CD4-positive, alpha-beta T cell (primary cell): ENCODE measurements at places on chromosomes 1 and 21. TPM values are rescaled to one million over a fixed set of nuclear protein-coding genes. Genes with fewer than 3 reads are reported as not detected.

DNA sequence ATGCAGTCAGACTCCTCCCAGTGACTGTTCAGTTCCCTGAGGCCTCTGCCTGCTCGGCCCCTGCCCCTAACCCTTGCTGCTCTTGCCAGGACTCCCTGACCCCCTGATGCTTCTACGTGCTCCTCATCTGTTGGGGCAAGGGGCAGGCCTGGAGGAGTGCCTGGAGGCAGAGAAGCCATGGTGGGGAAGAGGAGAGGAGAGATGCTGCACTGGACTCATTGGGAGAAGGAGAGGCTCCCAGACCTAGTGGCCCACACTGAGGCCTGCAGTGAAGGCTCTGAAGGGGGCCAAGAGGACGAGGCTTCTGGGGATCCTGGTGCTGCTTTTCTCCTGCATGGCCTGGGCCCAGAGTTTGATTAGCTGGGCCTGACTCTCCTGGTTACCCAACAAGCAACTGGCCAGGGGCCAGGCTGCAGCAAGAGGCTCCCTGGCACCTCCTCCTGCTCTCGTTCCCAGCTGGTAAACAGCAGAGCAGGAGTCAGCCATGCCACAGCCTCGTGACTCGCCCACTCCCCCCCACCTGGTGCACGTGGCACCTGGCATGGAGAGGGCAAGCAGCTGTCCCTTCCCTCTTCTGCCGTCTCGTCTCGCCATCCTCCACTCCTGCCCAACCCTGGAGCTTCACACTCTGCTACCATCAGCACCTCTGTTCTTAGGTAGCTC is 847 bp upstream of the RORC start:
- H3K36me3 ChIP-seq = no peaks in the 10 kb centered on the region
- peak overlapping the region; percentile 15 for H3K27ac ChIP-seq
- H3K4me1 ChIP-seq = peaks cover 95% of the 10 kb centered on the region
- no peak for DNase-seq
- H3K27me3 ChIP-seq = no peaks in the 10 kb centered on the region
- peak overlapping the region; percentile 49 for H3K4me3 ChIP-seq

AQP10 gene
- total RNA-seq = not detected

DNA sequence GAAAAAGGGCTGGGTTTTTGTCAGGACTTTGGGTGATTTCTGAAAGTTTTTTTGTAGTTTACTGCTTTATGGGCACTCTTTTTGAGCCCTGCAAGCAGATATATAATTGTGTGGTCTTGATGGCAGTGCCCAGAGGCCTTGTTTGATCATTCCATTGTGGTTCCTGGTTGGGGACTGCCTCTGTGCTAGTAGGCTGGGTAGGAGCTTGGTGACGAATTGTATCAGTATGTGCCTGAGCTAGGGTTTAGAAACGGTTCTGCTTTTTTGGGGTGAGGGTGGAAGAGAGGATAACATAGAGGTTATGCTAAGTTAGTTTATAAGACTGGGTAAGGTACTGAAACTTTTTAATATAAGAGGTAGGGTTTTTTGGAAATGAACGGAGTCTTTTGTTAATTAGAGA is 139.7 kb upstream of the ETV3 start:
- no peak overlapping the region for H3K4me3 ChIP-seq
- no peak for DNase-seq
- no peaks in the 10 kb centered on the region for H3K36me3 ChIP-seq
- H3K27ac ChIP-seq = no peak overlapping the region
- H3K27me3 ChIP-seq = peaks cover 35% of the 10 kb centered on the region

PROX1 gene
- 0.03 TPM for total RNA-seq

DNA sequence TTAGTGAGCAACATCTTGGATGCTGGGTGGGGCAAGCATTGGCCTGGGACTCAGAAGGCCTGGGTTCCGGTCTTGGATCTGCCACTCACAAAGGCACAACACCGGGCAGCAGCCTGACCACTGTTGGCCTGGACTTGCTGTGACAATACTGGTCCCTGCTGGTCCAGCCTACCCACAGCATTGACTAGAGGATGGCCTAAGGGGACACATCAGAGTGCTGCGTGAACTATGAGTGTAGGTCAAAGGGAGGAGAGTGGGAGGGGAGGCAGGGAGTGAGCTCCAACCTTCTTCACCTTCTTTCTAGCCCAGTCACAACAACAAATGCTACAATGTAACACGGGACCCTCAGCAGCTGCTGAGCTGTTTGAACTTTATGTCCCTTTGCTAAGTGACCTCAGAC is 31.1 kb downstream of the TMEM50A start:
- H3K36me3 ChIP-seq = no peaks in the 10 kb centered on the region
- H3K27me3 ChIP-seq = no peaks in the 10 kb centered on the region
- H3K4me1 ChIP-seq = no peaks in the 10 kb centered on the region
- no peak overlapping the region for H3K4me3 ChIP-seq
- no peak overlapping the region for H3K27ac ChIP-seq

DNA sequence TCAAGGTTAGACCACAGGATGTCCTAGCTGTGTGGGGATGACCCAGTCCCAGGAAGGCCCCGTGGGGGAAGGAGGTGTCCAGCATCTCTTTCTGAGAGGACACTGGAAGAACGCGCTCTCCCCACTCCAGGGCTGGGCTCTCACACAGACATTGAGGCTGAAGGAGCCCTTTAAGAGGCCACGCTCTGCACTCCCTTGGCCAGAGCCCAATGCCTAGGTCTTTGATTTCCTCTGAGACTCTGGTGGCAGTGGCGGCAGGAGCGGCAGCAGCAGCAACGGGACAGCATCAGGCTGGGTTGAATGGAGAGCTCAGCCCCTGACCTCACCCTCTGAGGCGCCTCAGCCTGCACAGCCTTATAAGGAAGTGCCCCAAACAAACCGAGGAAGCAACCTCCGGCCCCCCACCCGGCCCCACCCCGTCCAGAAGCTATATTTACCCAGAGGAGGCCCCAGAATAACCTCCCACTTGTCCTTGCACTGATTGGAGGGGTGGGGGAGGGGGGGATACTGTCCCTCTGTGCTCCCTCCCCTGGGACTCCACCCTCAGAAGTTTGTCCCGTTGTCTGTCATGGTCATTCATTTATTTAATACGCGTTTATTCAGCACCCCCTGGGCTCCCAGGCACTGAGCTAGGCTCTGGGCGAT is 12.3 kb downstream of the NES start:
- no peak overlapping the region for H3K4me3 ChIP-seq
- H3K4me1 ChIP-seq = peaks cover 23% of the 10 kb centered on the region
- no peaks in the 10 kb centered on the region for H3K27me3 ChIP-seq
- H3K36me3 ChIP-seq = no peaks in the 10 kb centered on the region

DNA sequence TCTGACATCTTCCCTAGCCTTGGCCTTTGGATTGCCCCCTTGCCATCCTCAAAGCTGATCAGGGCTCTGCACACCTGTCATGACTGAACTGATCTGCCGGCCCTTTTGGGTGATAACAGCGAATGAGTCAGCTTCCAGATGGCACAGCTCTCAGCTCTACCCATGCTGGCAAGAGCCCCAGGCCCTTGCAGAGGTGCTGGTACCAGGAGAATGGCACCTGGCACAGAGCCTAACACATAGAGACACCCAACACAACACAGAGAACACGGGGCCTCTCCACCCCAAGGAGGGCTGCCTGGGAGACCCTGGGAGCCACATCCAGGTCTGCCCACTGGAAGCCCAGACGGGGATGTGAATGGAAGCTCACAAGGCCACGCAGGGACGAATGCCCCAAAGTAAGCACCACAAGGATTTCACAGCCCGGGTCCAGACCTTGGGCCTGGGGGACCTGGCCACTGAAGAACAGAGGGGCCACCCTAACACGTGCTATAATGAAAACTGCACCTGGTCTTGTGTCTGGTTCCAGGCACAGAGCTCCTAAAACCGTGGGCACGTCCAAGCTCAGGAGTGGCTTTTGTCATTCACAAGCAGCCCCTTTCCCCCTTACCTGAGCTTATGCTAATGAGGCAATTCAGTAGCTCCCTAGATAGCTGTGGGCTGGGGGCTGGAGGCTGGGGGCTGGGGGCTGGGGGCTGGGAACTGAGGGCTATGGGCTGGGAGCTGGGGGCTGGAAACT is 160.5 kb downstream of the NPHP4 start:
- peaks cover 3% of the 10 kb centered on the region for H3K27me3 ChIP-seq
- no peaks in the 10 kb centered on the region for H3K4me1 ChIP-seq
- no peak overlapping the region for H3K27ac ChIP-seq
- no peak for DNase-seq

DNA sequence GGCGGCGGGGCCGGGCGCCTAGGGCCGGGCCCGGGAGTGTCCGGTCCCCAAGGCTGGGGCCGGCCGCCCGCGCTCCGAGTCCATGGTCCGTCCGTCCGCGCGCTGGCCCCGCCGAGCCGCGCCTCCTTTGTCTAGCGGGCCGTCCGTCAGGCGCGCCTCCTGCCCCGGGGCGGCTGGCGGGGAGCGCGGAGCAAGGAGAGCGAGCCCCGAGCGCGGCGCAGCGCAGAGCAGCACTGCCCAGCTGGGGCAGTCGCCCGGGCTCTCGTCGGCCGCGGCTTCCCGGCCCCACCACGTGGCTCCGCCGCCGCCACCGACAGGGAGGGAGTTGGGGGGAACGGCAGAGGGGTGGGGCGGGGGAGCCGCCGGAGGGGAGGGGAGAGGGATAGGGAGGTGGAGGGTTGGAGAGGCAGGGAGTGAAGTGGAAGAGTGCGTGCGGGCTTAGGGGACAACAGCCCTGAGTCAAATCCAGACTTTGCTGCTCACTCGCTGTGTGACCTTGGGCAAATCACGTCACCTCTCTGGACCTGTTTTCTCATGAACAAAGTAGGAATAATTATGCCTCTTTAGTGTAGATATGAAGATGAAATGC is at the start of gene NKAIN1:
NKAIN1 (minus strand) TSS at position 235 of the 589 bp plus-strand sequence. CDS start 340 bp downstream, outside the sequence.
- DNase-seq = no peak
- H3K36me3 ChIP-seq = no peaks in the 10 kb centered on the region
- H3K4me1 ChIP-seq = no peaks in the 10 kb centered on the region
- H3K4me3 ChIP-seq = no peak within 1 kb of the TSS
- H3K27me3 ChIP-seq = peaks cover 45% of the 10 kb centered on the region
- no peak within 1 kb of the TSS for H3K27ac ChIP-seq

GRCh38 chr1:147736883-147737282 is 23.5 kb downstream of the GJA5 start:
- no peaks in the 10 kb centered on the region for H3K36me3 ChIP-seq
- DNase-seq = no peak
- H3K27ac ChIP-seq = no peak overlapping the region
- no peaks in the 10 kb centered on the region for H3K27me3 ChIP-seq

DNA sequence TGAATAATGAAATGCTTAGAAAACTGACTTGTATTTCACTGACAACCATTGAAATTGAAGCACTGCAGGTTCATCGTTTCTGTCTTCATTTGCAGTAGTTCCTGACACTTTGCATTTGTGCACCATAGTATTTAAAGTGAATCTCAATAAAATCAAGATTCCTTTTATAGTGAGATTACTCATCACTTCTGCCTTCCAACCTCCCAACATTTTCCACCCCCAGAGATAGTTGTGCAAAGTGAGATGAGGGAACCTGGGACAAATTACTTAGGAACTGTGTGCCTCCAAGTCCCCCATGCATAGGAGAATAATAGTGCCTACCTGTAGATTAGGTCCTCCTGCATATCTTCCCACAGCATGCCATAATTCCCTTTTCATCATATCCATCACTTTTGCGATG is 114.9 kb upstream of the DPT start:
- no peak overlapping the region for H3K27ac ChIP-seq
- no peaks in the 10 kb centered on the region for H3K4me1 ChIP-seq
- H3K36me3 ChIP-seq = no peaks in the 10 kb centered on the region
- no peaks in the 10 kb centered on the region for H3K27me3 ChIP-seq
- H3K4me3 ChIP-seq = no peak overlapping the region

DNA sequence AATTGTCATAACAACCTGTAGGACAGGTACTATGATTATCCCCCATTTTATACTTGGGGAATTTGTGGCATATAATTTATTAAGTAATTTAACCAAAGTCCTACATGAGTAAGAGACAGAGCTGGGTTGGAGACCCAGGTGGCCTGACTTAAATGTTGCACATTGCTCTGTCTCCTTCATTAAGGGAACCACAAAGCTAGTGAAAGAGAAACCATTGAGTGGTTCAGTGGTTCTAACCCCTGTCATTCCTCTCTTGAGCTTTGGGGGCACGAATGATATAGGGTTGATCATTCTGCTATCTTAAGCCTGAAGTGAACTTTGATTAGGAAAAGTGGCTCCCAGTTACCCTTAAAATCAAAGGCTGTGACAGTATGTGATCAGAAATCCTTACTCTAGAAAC is 5.3 kb upstream of the MAP3K7CL start:
- no peaks in the 10 kb centered on the region for H3K36me3 ChIP-seq
- DNase-seq = no peak
- H3K4me1 ChIP-seq = no peaks in the 10 kb centered on the region
- no peak overlapping the region for H3K27ac ChIP-seq
